ENCODE measurements at places on chromosomes 5 and 9.

- DNase-seq: no peak
Measured at GRCh38 chr5:1936901-1937300, 54.2 kb upstream of the IRX4 start.

DNA sequence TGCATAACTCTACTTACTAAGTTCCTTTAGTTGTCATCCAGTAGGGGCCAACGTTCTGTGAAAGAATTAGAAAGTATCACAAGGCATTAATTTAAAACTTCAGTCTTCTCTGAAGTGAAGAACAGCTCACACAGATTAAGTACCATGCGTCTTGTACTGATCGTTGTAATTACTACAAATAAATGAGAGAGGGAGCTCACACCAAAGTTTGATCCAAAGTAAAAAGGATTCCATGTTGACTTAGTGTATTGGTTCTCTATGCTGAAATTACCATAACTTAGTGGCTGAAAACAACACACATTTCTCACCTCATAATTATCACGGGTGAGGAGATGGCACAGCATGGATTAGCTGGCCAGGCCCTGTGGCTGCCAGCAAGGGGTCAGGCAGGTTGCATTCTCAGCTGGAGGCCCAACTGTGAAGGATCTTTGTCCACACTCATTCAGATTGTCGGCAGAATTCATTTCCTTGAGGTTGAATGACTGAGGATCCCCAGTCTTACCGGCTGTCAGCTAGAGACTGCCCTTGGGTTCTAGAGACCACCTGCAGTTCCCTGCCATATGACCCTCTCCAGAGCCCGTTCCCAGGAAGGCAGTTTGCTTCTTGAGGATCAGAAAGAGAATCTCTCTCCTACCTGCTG is 169.1 kb downstream of the YTHDC2 start:
- DNase-seq: no peak

- DNase-seq: no peak
Measured at GRCh38 chr9:91903126-91903911, 46.7 kb downstream of the ROR2 start.

DNA sequence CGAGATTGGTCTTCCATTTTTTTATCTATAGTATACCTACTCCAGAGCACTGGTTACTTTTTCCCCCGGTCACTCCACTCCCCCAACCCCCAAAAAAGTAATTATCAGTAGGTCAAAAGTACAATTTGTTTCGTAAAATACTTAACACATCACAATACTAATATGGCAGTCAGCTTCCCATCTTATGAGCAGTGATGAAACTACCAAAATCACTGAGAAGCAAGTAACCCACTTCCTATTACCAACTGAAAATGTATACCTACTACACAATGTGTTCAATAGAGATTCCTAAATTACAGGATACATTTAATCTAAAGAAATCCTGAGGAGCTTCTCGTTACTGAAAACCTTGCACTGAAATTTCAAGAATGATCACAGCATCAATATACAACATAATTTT is 1.9 kb downstream of the CERT1 start:
- no peak for DNase-seq

DNA sequence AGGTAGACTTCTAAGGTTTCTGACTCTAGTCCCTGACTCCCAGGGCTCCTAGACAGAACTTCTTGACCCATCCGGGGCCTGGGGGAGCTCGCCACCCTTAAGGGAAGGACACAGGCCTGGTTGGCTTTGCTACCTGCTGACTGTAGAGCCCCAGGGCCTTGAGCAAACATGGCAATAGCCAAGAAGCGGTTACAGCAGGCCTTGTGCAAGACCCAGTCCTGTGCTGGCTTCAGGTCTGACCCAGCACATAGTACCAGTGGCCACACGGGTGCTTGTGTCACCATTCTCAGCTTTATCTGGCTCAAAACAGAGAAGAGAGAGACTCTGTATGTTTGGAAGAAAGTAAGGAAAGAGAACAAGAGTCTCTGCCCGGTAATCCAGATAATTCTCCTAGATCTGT is 41.8 kb downstream of the AP3B1 start:
- no peak for DNase-seq

- no peak for DNase-seq
Measured at GRCh38 chr9:109281518-109281917, 39.3 kb downstream of the EPB41L4B start.

DNA sequence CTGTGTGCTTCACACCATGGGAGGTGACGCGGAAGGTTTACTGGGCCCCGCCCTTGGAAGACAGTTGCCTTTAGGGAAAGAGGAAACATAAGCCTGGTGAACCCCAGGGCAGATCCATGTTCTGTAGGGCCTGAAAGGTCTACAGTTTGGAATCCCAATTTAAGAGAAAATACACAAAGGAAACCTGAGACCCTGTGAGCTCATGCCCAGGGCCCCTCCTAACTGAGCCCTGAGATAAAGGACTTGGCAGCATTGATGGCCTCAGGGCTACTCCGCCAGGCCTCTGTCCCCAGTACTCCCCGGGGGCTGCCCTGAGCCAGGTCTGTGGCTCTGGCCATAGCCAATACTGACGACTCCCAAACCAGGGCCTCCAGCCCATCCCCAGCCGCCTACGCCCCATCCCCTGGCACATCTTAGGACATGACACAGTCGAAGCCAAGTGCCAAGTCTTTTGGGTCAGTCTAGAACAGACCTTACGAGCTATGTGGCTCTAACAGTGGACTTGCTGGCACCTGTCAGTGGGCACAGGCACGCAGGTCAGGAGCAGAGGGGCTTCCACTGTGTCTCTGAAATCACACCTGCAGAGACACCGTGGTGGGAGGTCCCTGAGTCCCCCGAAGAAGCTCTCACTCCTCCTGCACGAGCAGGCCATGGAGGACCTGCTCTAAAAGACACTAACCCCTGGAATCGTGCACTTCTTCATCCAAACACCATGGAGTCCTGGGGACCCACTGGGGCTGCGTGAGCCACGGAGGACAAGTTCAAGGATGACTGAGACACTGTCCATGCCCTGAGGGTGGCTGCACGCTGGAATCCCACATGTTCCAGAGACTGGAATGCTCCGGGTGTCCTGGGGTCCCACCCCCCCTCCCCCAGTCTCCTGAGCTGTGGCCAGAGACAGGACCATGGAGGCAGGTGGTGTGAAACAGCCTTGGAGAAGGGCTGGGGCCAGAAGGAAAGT is 40.3 kb upstream of the BARHL1 start:
- no peak for DNase-seq

GRCh38 chr9:129103595-129103965 is 7.0 kb downstream of the CRAT start:
- no peak for DNase-seq

DNA sequence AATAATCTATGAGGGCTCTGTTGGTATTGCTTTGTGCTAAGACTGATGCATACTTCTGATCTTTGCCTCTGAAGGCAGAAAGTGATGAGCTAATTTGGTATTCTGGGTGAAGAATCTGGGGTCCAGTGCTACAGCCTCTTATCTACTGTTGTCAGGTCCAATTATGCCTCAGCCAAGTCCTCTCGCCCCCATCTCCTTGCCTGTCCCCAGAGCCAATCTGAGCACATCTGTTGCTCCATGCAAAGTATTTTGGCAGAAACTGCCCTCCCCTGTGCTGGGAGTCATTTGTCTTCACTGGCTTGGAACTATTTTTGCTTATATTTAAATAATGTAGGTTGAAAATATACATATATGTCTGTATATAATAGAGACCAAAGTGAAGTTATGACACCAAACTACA is 23.4 kb downstream of the LSM11 start:
- DNase-seq: no peak

- DNase-seq: no peak
Measured at GRCh38 chr5:148414833-148415232, 31.1 kb downstream of the FBXO38 start.

- DNase-seq: no peak
Measured at GRCh38 chr5:36743891-36744772, 132.4 kb upstream of the NIPBL start.

DNA sequence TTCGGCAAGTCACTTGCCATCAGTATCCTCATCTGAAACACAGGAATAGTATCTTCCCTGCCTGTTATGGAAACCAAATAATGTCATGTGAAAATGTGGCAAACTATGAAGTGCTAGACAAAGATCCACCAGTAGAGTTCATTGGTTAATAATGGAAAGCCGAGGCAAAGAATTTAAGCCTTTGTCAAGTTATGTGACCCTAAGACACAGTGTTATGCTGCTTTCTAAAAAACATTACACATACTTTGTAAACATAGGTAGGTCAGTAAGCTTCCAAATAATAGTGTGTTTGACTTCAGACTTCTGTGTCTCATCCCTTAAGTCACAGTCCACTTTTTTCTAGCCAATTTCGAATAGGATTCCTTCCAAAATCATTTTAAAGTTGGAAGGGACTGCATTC is 6.0 kb downstream of the PTAR1 start:
- no peak for DNase-seq

GRCh38 chr5:3625626-3626025 is 30.0 kb downstream of the IRX1 start:
- DNase-seq: no peak

GRCh38 chr5:17012289-17012688 is 76.2 kb upstream of the MYO10 start:
- DNase-seq: no peak

DNA sequence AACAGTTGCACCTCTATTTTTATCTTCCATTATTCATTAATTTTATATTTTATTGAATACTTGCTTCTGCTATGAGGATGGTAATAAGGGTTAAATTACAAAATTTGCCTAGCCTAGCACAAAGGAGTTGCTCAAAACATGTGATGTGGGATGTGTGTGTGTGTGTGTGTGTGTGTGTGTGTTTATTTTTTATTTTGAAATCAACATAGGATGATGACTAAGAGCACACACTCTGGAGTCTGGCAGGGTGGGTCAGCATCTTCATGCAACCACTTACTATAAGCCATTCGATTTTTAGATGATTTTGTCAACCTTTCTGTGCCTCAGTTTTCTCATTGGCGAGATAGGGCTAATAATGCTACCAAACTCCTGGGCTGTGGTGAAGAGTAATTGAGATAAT is 57.7 kb upstream of the MAMDC2 start:
- DNase-seq: no peak

- no peak for DNase-seq
Measured at GRCh38 chr5:68395302-68395701, 179.7 kb downstream of the PIK3R1 start.

DNA sequence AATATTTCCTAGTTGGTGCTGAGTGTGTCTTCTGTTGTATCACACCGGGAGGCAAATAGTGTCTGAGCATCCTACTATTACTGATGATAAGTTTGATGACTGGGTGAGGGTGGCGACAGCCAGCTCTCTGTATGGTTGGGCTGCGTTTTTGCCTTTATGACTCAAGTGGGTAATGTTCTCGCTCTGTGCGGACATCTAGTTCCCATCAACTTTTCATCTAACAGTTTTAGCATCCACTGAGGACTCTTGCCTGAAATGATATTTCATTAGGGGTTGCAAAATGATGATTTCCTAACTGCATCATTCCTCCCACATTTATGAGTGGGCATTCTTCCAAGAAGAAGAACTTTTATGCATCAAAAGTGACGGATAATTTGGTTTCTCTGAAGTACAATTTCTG is 26.5 kb downstream of the HMCN2 start:
- DNase-seq: no peak

GRCh38 chr9:106861640-106862109 is 1.3 kb upstream of the ZNF462 start:
- DNase-seq: no peak

DNA sequence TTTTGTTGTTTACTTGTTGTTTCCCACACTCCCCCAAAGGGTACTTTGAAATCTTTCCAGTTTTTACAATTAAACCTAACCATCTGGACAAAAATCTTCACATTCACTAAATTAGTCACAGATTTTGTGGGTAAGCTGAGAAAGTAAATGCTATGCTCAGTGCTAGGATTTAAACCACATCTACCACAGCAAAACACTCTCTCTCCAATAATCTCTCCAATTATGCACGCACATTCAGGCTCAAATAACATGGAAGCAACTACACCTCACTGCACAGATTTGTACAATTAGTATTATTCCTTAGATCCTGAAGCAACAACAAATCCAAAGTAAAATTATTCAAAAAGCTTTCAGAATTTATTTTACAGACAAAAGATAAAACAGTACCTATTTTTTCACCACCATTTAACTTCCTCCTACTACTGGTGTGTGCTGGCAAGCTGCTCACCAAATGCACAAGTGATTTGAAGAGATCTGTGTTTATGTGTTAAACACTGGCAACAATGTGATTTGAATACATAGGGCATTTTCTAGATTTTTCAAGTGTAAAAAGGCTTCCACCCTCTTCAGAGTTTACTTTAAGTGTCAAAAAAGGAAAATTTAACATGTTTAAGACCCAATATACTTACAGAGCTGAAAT is 16.6 kb downstream of the ZNF608 start:
- no peak for DNase-seq

DNA sequence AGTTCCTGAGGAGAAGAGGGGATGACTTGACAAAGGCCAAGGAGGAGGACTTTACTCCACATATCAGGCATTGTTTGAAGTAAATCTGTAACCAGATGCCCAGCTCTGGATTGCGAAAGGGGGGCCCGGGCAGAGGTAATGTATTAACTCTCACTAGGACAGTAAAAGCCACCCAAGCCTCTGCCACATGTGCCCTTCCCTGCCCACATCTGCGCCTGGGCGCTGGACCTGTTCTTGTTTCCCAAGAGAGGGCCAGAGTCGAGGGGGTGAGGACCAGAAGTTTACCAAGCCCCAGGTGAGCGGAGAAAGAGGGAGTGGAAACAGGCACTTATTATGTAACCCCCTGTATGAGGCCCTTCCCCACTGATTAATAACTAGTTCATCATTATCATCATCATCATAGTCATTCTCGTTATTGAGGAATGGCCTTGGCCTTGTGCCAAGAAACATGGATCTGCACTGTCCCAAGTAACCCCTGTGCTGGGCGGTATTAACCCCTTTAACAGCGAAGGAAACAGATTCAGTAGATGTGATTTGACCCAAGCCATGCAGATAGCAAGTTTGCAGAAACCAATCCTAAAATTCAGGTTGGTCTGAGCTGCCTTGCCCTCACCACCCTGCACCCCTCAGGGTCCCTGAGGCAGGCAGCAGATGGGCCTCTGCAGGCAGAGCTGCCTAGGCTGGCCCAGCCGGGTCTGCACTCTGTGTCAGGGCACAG is at the start of gene SLC23A1:
Gene SLC23A1 (minus strand): TSS at position 23 of the 718 bp plus-strand sequence. CDS start 44 bp downstream, outside the sequence.
- no peak for DNase-seq

DNA sequence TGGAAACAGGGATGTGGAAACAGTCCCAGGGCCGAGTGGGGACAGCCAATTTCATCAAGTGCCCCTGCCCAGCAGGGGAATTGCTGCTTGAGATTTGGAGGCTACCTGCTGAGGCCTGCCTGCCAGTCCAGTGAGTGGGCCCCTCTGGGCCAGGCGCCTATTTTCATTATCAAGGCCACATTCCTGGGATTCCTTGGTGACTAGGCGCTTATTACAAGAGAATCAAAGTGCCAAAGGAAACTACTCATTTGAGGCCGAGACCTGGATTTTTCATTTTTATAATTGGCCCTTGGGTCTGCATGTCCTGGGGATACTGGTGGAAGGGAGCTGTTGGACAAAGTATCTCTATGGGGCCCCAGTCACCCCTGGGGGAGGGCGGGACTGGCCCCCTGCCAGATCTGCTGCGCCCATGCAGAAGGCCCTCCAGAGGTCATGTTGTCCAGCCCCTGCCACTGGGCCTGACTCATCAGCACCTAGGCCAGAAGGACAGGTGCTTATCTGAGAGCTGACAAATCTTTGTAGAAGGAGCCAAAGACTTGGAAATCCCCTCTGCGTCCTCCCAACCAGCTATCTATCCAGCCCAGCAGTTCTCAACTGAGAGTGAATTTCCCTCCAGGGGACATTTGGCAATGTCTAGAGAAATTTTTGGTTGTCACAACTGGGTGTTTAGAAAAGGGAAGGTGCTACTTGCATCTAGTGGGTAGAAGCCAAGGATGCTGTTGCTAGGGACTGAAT is 45.6 kb downstream of the FOXI1 start:
- DNase-seq: no peak

- DNase-seq: no peak
Measured at GRCh38 chr9:77111408-77111807, 65.9 kb upstream of the VPS13A start.

- DNase-seq: no peak
Measured at GRCh38 chr9:108077556-108077955, 588.0 kb upstream of the KLF4 start.
